ENCODE measurements at places on chromosomes 16 and 17.

DNA sequence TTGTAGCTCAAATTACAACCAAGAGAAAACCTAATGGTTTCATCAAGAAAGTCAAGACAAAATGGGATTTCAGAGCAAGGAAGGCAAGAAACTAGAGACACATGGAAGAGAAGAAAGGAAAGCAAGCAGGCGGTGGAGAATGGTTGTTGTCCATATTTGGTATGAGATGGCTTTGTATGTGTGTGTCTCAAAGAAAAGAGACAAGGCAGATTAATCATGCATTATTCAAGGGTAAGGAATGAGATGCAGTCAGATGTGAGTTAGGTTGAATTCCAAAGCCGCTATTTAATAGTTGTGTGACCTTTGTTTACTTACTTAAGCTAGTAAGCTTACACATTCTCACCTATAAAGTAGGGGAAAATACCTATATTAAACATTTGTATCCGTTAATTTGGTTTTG is 1029.6 kb downstream of the CDH11 start:
- DNase-seq: no peak

GRCh38 chr17:7894226-7894625 is 5.6 kb downstream of the CHD3 start:
- no peak for DNase-seq

GRCh38 chr16:48605518-48606110 is 4.4 kb downstream of the N4BP1 start:
- no peak for DNase-seq

GRCh38 chr16:9757687-9758086 is 424.5 kb downstream of the GRIN2A start:
- no peak for DNase-seq

DNA sequence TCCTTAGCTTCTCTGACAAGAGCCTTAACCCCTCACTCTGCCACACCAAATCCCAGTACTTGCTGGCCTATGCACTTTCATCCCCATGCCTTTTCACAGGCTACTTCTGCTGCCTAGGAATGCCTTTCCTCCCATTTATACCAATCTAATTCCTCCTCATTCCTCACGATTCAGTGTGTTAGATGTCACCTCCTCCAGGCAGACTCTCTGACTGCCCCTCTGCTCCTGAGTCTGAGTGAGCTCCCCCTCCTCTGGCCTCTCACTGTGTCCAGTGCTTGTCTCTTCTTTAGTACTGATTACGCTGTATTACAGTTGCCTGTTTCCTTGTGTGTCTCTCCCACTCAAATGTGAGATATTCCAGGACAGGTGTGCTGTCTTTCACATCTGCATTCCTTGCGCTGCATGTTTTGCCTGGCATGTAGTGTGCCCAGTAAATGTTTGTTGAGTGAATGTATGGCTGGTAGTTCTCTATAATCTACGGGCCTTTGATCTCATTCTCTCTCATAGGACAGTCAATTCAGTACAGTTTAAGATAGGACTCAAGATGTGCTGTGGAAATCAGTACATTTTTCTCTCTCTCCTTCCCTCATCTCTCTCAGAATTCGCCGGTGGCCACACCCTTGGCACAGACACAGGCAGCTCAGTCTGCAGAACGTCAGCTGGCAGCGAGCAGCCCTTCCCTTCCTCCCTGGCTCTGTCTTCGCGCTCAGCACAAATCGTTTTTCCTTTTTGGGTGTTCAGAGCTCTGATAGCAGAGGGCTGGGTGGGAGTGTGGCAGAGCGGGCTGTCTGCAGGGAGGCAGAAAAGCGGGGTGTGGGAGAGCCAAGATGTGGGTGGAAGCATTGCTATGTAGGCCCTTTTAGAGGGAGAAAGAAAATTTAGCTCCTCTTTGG is 18.5 kb downstream of the ARL4D start:
- DNase-seq: no peak

- DNase-seq: no peak
Observed at GRCh38 chr16:67277999-67278772, 1.1 kb upstream of the PLEKHG4 start.

DNA sequence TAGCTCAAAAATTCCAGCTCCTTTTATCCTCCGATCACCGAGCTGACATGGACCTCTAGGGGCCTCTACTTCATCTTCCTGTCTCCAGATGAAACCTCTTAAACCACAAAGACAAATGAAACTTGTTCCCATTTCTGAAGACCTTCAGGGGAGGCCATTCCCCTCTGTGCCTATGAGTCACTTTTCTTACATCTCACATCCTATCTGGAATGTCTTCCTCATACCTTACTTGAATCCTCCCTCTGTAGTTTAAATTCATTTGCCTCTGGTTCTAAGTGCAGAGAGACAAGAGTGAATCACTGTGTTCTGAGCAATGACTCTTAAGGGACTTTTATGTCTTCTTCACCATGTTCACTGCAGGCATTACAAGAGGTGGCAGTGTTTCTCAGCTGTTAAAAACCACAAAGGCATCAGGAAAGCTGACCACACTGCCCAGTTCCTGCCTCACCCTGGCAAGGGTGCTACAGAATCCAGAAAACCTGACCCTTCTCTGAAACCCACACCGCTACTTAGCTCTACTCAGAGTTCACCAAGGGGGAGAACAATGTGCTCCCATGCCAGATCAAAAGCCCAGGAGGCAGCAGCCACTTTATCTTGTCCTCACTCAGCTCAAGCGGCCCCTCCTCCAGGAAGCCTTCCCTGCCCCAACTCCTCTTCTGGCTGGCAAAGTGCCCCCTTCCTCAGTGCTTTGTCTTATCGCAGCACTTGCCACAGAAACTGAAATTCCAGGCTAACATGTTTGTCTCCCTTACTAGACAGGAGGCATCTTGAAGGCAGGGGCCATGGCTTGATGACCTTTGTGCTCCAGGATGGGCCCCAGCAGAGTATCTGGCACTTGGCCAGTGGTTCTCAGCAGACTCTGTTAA is 6.4 kb downstream of the CUEDC1 start:
- no peak for DNase-seq

- no peak for DNase-seq
Observed at GRCh38 chr16:64295466-64295865, 826.4 kb downstream of the CDH11 start.

DNA sequence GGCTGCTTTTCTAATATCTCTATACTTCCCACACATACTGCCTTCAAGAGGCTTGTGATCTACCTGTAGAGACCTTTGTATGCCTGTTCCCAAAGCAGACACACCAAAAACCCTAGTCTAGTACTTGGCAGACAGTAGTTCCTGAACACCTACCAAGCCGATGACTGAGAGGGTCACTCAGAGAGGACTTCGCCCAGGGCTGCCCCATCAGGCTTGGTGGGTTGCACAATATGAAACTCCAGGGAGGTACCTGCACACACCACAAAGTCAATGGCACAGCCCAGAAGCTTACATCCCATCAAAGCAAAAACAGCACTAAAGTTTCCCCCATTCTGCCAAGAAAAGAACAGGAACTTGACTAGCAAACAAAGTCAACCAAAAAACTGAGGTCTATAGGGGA is 30.3 kb downstream of the ASPA start:
- no peak for DNase-seq

GRCh38 chr16:54446639-54447038 is 160.1 kb upstream of the IRX3 start:
- no peak for DNase-seq

DNA sequence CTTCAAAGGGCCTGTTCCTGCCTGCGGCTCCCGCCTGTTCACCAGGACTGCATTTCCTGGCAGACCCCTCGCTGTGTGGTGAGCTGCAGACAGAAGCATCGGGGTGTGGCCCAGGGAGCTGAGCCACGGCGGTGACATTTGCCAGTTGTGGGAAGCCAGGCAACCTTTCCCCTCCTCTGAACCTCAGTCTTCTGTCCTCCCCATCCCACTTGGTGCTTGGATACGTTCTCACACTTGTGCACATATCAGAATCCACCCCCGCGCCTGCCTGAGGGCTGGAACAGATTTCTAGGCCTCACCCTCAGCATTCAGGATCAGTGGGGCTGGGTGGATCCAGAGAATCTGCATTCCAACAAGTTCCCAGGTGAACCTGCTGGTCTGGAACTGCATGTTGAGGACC is 63.5 kb downstream of the CRISPLD2 start:
- DNase-seq: no peak

DNA sequence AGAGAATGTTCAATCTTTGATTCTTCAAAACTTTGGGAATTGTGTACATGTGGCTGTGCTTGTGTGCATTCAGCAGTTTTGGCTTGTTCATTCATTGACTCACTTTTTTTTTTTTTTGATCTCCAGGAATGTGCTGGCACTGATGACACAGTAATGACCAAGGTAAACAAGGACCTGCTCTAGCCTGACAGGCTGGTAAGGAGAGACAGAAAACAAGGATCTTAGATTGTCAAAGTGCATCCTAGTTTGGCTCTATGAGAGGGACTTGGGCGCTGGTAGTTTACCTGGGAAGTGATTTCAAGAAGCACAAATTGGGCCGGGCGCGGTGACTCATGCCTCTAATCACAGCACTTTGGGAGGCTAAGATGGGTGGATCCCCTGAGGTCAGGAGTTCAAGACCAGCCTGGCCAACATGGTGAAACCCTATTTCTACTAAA is 233.1 kb upstream of the WSCD1 start:
- DNase-seq: no peak

All from NCI-H526 treated with DMSO at 0.1 percent for 48 hours (cell line).